ENCODE measurements at places on chromosomes 13 and 19.

GRCh38 chr13:20669162-20669561, 34.3 kb upstream of the IL17D start:
- DNase-seq: no peak

DNA sequence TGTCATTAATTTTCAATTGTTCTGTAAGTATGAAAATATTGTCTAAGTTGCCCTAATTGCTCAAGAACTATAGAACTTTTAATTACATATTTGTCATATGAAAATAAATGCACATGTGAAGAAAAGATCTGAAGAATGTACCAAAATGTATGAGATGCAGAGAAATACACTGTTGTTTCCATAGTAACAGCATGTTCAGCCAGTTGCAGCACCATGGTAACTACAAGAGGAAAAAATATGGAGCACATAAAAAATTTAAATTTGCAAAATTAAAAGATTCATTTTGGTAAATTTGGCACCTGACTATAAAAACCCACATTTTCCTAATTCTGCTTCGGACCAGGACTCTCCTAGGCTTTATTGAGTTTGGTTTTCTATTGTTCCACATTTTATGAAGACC, 1170.0 kb upstream of the MIR17HG start:
- no peak for DNase-seq

- DNase-seq: no peak
Observed at GRCh38 chr19:49142866-49143335, 12.3 kb downstream of the HRC start.

- no peak for DNase-seq
Observed at GRCh38 chr19:13053761-13054625, 48.7 kb downstream of the LYL1 start.

- peak; percentile 24 for DNase-seq
Observed at GRCh38 chr19:1521636-1522035, 2.2 kb upstream of the PLK5 start.

GRCh38 chr13:95184317-95184716, 116.9 kb downstream of the ABCC4 start:
- no peak for DNase-seq

DNA sequence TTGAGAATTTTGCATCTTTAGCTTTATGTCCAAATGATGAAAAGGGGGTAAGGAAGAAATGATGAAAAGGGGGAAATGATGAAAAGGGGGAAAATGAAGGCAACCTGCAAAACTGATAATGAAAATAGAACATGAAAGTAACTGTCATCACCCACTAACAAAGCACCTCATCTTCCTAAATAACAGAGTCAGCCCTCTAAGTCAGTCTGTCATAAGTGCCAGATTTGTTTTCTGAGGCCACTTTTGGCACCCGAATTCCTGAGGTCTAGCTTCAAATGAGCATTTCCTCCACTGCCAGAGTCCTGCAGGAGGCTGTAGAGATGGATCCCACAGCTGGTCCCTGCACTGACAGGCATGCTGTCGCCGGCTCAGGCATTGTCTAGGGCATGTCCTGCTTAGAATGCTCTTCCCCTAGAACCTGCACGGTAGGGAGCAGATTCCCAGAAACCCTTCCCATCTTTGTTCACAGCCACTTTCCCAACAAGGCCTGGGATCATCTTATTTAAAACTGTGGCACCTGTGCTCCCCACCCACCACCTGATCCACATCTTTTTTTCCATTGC, 25.3 kb downstream of the RAP2A start:
- DNase-seq: no peak

GRCh38 chr13:46086985-46087384, 17.8 kb downstream of the CPB2 start:
- no peak for DNase-seq

DNA sequence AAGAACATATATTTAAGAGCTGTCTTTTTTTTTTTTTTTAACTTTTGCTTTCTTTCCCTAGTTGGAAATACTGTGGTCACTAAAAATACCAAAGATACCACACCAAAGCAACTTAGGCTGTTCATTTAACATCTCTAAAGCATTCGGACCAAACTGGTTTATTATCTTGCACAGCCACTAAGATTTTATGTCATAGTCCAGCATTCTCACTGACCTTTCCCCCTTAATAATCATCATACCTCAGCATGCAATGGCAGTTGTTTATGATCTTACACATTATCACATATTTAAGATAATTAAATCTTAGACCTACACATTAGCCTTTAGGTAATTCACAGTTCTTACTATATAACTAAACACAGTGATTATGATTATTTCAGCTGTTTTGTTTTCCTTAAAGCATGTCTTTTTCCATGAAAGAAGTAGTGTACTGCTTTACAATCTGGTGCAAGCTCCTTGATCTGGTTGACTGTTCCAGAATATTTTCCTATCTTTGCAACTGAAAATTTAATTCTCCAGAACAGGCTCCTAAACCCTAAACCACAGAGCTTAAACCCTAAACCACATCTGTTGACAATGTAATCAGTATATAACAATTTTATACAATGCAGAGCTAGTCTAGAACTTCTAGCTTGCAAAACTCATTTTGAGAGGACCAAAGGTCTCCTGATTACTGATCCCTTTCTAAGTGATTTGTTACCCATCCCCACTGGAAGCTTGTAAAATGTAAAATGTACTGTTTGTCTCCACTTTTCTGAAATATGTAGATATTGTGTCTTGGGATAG, 74.2 kb downstream of the CDK8 start:
- DNase-seq: no peak

GRCh38 chr13:45889590-45890243, 38.2 kb upstream of the SIAH3 start:
- DNase-seq: no peak

- no peak for DNase-seq
Observed at GRCh38 chr19:54684527-54684926, 21.7 kb downstream of the LILRB4 start.

GRCh38 chr19:31261603-31262212, 87.5 kb downstream of the TSHZ3 start:
- no peak for DNase-seq

DNA sequence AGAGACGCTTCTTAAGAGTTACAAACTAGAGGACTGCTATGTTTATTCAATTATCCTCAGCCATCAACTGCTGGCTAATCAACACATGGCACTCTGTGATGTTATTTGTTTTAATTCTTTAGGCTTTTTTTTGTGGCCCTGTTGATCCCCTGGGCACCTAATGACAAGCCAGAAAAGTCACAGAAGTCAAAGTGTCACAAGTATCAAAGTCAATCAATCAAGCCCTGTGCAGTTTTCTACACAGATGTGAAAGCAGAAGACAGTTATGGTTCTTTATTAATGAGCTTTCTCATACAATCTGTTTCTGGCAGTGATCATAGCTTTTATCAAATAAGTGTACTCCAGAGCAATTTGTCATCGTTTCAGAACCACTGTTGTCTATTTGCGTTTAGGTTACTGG, 34.3 kb downstream of the MYO16 start:
- no peak for DNase-seq

GRCh38 chr13:49615836-49616675, 12.3 kb upstream of the ARL11 start:
- no peak for DNase-seq

- DNase-seq: no peak
Observed at GRCh38 chr19:20313894-20314293, 146.9 kb downstream of the ZNF486 start.

DNA sequence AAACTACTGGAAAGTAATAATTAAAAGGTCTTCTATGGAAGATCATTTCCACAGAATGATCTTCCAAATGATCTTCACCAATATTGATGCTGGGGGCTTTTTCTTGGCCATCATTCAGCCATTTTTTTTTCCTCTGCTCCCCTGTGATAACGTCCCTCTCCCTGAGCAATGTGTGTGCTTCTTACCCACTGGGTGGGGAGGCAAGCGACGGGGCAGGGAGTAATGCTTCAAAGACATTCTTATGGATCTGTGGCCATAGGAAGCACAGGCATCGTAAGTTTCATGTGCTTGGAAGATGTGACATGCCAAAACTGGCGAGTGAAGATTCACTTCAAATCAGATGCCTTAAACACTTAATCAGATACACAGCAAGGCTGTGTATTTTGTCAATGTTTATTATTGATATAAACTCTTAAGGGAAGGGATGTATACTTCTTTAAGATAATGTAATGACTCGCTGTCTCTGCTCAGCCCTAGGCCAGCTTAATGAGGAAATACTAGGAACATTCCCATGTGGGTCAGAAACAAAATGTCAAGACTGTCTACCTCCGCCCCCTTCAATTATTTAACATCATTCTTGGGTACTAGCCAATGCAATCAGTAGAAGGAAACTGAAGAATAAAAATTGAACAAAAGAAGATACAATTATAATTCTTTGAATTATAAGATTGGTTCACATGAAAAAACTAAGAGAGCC, 34.1 kb upstream of the SERPINE3 start:
- no peak for DNase-seq

GRCh38 chr13:98055623-98056022, 87.3 kb upstream of the FARP1 start:
- DNase-seq: no peak

- no peak for DNase-seq
Observed at GRCh38 chr19:30349131-30349730, 23.0 kb upstream of the ZNF536 start.

GRCh38 chr19:22144394-22144793, 52.4 kb downstream of the ZNF676 start:
- no peak for DNase-seq

- no peak for DNase-seq
Observed at GRCh38 chr13:86684402-86684801, 885.2 kb upstream of the SLITRK6 start.

- no peak for DNase-seq
Observed at GRCh38 chr13:112254061-112254818, 121.9 kb upstream of the SPACA7 start.

DNA sequence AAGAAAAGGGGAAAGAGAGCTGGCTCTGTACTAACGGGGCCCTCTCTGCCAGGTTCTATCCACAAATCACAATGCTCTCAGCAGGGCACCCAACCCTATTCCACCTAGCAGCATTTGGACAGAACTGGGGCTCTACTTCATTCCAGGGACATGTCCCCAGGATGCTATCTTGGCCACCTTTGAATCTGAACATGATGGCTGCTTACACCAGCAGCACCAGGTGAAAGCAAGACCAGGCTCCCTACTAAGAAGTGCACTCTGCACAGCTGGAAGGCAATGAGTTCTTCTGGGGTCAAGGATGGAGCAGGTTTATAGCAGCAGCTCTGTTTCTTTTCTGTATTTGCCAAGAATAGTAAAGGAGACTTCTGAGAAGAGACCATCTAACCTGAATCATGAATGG, 222.4 kb downstream of the DACH1 start:
- DNase-seq: no peak

GRCh38 chr13:91017031-91017668, 330.3 kb upstream of the MIR17HG start:
- no peak for DNase-seq

GRCh38 chr13:74320282-74320681, 186.1 kb upstream of the KLF12 start:
- no peak for DNase-seq

DNA sequence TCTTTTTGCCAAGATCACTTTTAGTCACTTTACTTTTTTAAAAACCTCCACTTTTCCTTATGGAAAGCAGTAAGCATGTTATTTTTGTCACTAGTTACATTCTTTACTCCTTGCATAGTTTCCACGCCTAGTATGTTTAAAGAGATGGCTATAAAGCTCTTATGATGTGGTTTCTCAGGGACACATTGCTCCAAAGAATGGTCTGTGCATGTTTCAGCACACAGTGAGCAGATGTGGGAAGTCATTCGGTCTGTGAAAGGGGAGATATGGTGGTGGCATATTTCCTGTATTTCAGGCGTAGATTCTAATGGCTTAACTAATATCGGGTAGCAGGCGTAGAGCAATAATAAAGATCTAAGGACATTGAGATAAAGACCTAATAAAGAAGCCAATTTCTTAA, 180.7 kb downstream of the SLITRK6 start:
- no peak for DNase-seq

GRCh38 chr19:52566588-52566987, 3.5 kb upstream of the ZNF701 start:
- DNase-seq: no peak

- no peak for DNase-seq
Observed at GRCh38 chr13:95596701-95597100, 44.2 kb downstream of the CLDN10 start.

DNA sequence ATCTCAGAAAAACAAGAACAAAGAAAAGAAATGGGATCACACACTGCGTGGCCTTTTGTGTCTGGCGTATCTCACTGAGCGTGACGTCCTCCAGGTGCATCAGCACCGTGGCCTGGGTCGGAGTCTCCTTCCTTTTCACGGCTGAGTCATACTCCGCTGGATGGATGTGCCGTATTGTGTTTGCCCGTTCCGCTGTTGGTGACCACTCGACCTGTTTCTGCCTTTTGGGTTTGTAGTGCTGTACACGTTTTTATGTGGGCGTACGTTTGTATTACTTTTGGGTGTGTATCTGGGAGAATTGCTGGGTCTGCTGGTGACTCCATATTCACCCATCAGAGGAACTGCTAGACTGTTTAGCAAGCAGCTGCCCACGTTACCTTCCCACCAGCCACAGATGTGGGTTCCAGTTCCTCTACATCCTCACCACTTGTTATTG, 11.4 kb downstream of the ARID3A start:
- no peak for DNase-seq

GRCh38 chr13:75404726-75405125, 77.2 kb downstream of the TBC1D4 start:
- no peak for DNase-seq

- peak; percentile 49 for DNase-seq
Observed at GRCh38 chr13:26831336-26831908, 70.8 kb upstream of the GPR12 start.

GRCh38 chr19:1274081-1274851, 1.1 kb upstream of the FAM174C start:
- no peak for DNase-seq

DNA sequence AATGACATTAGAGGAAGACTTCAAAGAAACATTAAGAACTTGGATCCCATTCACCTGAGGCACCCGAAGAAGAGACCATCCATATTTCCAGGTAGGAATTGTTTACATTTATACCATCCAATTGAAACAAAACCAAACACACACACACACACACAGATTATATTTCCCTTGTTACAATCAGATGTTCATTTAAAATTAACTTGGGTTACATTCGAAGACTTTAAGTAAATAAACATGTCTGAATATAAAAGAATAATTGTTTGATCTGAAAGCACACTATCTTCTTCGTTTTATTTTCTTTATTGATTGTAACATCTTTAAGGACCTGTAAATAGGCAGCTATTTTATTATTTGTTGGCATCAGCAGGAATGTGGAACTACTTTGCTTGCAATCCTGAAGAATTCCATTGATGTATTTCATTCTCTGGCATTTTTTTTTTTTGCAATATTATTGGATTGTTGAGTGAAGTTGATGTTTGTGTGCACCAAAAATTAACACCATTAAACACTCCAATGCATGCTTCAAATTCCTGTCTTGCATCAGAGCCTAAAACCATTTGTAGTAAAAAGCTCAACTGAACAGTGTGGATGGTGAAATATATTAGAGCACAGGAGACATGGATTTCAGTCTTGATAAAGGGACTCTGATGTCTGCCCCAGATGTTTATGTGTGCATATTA, 85.3 kb upstream of the FRY start:
- DNase-seq: no peak

DNA sequence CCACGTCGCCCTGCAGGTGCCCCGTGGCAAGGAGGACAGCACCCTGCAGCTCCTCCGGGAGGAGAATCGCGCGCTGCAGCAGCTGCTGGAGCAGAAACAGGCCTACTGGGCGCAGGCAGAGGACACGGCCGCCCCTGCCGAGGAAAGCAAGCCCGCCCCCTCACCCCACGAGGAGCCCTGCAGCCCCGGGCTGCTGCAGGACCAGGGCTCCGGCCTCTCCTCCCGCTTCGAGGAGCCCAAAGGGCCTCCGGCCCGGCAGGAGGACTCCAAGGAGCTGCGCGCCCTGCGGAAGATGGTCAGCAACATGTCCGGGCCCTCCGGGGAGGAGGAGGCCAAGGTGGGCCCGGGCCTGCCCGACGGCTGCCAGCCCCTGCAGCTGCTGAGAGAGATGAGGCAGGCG, 11.6 kb downstream of the CBY2 start:
- DNase-seq: no peak
